NCI-H1092 (cell line): ENCODE measurements at places on chromosomes 3 and 15.
A peak's percentile ranks its signal among the peaks of the same experiment; 100 is the strongest.

DNA sequence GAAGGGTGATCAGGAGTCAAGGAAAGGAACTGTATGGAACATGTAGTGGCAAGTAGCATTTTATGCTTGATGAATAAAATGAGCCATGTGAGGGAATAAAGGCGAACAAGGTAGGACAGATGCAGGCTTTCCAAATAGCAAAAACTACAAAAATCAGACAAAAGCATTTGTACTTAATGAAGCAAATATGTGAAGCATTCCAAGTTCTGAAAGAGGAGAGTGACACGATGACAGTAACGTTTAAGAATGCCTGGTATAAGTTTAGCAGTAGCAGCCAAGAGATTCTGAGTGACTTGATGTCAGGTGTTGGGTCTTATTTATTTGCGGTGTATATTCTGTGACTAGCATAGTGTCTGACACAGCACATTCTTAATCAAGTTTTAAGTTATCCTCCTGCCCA, 408.2 kb upstream of the RASGRP1 start:
- DNase-seq = no peak

DNA sequence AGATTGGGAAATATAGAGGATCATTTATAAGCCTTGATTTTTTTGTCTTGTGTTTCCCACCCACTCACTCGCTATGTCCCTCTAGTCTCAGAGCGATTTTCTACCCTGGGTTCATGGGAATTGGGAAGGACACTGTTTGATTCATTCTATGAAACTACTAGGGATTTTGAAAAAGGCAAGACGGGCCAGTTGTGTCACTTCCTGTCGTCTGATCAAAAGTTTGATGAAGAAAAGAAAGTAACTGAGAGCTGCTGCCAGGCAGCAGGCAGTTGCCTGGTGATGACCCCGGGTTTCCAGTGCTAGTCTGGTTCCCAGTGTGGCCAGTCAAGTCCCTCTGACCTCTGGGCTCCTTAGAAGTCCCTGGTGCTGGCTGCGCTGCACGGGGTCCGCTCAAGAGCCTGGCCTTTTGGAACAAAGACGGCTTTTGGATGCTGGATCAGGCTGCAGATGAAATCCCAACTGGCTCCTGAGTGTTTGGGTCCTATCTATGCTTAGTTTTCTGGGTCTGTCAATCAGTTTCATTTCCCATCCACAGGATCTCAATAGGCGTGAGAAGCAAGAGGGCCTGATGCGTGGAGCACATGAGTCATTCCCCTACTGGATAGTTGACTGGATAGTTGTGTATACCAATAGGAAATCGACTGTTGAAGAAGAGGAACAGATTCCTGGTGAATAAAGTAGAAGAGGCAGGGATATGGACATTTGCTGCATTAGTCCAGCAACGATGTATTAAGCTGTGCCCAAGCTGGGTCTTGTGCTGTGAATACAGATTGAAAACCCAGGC, 89.7 kb downstream of the EEFSEC start:
- no peak for DNase-seq

DNA sequence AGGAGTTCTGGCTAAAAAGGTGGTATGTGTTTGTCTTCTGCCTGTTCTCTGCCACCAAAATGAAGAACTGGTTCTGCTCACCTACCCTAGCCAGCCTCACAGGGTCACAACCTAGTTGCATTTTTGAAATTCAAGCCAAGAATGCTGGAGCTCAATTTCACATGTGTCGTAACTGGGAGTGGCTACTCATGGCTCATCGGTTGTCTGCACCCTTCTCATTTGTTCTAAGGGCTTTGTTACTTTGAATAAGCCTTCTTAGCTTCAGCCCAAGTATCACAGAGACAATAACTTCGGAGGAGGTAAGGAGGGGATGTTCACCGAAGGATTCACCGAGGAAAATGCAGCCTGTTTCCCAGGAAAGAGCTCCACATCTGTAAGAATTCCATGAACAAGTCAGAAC, 134.3 kb upstream of the RARB start:
- DNase-seq = no peak

DNA sequence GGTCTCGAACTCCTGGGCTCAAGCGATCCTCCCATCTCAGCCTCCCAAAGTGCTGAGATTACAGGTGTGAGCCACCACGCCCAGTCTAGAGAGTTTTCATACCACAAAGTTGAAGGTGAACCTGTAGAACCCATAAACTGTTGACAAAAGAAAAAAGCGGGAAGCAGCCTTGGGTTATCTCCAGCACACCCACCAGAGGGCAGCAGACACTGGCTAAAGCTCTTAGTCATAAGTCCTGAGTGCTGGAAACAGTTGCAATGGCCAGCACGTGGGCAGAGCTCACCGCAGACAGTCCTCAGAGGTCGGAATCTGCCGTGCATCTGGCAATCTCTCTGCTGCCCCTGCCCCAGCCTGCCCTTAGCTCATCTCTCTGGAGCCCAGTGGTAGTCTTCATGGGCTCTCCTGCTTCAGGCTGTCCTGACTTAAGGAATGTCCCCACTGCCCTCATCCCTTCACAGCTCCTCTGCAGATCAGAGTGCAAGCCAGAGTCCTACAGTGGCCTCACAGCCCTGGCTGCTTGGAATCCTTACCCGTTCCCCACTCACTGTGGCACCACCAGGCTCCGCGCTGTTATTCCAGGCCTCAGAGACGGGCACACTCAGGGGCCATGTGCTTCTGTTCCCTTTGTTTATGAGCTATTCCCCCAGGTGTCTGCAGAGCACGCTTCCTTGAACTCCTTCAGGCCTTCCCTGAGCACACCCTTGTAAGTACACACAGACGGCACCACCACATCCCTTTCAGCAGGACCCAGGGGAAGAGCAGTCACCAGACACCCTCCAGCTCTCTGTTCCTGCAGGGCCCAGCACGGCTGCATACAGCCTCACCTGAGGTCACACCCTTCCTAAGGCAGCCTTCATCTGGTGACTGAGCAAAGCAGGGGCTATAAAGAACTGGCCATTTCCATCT, 8.8 kb upstream of the ELP6 start:
- peak; percentile 64 for DNase-seq

DNA sequence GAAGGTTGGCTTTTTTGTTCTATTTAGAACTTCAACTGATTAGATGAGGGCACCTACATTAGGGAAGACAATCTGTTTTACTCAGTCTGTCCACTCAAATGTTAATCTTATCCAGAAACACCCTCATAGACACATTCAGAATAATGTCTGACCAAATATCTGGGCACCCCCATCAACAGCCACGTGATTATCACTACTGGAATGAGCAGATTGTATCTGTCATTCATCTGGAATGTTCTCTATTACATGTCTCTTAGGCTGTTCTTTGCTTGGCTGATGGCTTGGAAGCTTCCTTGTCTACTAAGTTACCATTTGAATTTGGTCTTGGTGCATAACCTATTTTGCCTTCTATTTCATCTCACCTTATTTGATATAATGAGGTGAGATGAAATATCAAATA, 15.7 kb upstream of the LRRC58 start:
- no peak for DNase-seq
